ENCODE measurements at places on chromosomes 3 and 15.

GRCh38 chr3:194384156-194384555 lies 14.6 kb upstream of the LRRC15 start:
- no peak for DNase-seq

GRCh38 chr3:89742546-89742945 lies 635.1 kb downstream of the EPHA3 start:
- DNase-seq = no peak

DNA sequence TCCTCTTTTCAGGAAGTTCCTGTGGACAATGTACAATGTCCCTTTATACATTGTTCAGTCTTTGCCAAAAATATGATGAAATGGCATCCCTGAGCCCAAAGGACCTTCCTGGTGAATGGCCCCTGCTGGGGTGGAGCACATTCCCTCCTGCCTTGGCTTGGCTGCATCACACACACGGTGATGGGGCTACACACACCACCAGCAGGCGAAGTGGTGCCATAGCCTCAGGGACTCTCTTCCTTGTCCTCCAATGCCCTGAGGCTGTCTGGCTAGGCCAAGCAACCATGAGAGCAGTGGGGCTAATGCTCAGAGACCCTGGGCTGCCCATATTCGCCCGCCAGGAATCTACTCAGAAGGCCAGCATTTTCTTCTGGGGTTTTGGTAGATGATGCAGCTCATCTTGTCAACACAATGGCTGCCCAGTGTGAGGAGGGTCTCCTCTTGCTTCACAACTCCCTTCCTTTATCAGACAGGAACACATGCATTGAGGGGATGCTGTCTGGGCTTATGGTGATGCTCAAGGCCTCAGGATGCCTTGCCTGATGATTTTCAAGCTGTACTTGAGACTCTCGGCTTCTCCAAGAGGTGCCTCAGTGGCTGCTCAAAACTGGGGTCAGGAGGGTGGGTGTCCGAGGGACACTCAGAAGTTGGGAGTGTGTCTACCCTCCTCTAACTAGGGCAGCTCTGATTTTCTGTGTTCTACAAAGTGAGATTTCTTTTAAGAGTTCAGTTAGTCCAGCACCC lies 40.9 kb upstream of the EPHB1 start:
- DNase-seq = no peak

- no peak for DNase-seq
Observed at GRCh38 chr15:62958528-62959363, 83.8 kb upstream of the TPM1 start.

DNA sequence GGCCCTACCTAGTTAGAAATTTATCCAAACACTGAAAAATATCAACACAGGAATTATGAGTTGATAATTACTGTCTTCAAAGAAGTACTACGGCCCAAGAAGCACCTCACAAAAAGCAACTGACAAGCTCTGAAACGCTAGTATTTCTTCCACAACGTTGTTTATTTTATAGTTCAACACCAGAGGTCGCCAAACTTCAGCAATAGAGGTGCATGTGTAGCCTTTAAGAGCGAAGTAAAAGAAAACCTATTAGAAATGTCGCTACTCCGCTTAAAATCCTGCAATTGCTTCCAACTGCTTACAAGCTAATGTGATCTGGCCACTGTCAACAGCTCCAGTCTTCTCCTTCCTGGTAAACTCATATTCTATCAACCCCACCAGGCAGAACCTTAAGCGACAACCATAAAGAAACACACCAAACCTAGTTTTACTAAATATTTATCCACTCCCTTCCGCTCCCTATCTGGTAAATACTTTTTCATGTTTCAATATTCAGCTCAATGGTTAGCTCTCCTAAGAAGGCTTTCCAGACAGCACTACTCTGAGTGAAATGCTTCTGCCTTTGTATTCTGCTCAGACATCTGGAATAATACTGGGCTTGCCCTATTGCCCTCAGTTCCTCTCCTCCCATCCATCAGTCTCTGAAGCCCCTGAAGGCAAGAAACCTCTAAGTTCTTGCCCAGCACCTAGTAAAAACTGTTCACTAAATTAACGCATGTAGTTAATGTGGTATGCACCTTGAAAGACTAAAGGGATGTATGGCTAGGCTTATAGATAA lies 110.2 kb downstream of the NR1I2 start:
- no peak for DNase-seq

DNA sequence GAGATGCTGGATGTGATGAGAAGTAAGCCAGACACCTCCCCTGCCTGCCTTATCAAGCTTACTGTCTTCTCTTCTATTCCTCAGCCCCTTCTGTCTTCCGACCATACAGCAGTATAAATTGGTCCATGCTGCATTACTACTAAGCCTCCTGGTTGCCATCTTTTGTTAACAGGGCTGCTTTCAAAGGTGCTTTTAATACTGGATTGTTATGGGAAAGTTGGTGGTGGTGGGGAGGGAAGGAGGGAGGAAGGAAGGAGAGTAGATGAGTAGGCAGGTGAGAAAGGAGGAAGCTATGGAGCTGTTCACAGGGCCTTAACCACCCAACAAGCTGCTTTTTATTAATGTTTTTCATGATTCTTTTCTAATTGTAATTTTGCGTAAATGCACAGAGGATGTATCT lies 114.9 kb downstream of the SLC25A26 start:
- no peak for DNase-seq

GRCh38 chr3:37590328-37591079 lies 271.2 kb upstream of the CTDSPL start:
- no peak for DNase-seq

DNA sequence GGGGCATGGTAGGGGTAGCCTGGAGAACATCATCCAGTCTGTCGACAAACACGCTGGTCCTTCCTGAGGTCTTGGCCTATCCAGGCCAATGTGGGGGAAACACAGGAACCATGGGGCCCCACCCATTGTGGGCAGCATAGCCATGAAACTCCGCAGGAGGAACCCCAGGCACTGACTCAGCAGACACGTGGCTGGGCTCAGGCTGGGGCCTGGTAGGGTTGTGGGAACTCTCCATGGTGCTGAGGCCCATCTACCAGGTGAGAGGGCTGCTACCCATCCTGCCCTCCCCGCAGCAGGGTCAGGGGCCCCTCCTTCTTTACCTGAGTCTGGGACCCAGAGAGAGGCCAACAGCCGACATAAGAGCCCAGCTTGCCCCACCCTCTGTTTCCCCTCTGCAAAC lies 22.6 kb upstream of the CACNA2D2 start:
- peak; percentile 13 for DNase-seq

GRCh38 chr3:150344079-150344759 lies 63.9 kb upstream of the TSC22D2 start:
- DNase-seq = no peak

- DNase-seq = no peak
Observed at GRCh38 chr15:99071091-99071680, 33.7 kb upstream of the SYNM start.

GRCh38 chr3:17088602-17089313 lies 204.0 kb downstream of the PLCL2 start:
- DNase-seq = no peak

DNA sequence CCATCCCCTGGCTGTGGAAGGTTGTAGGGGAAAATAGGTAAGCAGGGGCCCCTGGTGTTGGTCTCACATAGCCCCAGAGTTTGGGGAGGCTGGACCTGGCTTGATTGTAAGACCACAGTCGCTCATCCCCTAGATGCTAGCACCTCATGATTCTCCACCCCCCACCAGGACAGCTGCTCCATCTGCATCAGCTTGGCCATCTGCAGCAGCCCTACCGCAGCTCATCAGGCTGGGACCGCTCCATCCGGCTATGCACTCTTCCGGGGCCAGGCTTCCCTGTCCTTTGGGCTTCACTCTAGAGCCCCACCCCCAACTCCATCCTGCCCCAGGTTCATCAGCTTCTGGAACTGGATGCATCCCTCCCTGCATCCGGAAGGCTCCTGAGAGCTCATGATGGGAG lies 12.6 kb downstream of the SCN5A start:
- DNase-seq = no peak

DNA sequence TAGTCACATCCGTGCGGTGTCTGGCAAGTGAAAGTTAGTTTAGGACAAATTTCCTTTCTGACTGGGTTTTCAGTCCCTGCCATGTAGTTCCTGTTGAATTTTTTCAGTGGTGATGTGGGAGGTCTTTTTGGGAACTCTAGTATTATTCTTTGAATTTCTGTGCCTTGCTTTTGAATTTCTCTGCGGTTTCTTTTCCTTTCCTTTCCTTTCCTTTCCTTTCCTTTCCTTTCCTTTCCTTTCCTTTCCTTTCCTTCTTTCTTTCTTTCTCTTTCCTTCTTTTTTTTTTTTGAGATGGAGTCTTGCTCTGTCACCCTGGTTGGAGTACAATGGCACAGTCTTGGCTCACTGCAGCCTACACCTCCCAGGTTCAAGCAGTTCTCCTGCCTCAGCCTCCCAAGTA lies 88.2 kb downstream of the CGNL1 start:
- no peak for DNase-seq

- no peak for DNase-seq
Observed at GRCh38 chr3:180594631-180595558, 7.1 kb upstream of the TTC14 start.

- no peak for DNase-seq
Observed at GRCh38 chr3:50642382-50642781, 25.4 kb downstream of the MAPKAPK3 start.

DNA sequence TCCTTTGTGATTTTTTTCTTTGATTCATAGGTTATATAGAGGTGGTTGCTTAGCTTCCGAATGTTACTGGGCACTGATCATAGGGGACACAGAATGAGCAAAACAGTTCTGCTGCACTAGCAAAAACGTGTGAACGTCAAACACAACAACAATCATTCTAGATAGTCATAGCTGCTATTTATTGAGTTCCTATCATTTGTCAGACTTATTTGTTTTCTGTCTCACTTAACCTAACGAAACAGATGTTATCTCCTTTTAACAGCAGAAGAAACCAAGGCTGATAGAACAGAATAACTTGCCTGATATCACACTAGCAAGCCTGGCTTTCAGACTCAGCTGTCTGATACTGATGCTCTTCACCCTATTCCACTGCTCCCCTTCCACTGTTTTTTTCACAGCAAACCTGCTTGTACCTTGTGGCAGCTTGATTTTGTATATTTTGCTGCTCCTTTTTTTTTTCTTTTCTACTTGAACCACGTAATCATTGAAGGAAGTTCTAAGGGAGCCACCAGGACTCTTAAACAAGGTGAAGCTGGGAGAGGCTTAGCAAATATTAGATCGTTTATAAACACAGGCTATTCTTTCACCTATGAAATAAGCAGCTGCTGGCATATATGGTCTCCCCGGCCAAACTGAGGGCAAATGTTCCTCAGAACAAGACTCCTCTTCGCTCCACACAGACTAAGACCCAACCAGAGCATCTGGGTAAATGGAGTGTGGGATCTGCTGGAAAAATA lies 78.8 kb downstream of the MCF2L2 start:
- no peak for DNase-seq

- DNase-seq = no peak
Observed at GRCh38 chr3:140015741-140016140, 80.8 kb downstream of the CLSTN2 start.

GRCh38 chr3:160343132-160343531 lies 55.9 kb downstream of the IFT80 start:
- no peak for DNase-seq

- no peak for DNase-seq
Observed at GRCh38 chr3:111763001-111763471, 96.0 kb upstream of the PHLDB2 start.

DNA sequence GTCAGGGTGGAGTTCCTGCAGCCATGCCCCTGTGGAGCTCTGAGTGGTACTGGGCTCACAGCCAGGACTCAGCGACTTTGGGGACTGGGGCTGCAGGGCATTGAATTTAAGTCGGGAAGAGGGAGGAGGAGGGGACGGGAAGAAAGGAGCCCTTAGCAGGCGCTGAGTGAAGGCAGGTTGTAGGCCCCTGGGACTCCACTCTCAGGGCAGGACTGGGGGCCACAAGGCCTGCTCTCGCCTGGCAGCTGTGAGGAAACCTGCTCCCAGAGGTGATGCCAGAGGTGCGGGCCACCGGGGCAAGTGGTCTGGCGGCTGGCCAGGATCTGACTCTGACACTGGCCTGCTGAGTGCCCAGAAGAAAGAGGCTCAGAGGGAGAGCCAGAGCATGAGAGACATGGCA lies 73.5 kb downstream of the EPHB3 start:
- no peak for DNase-seq

- peak; percentile 49 for DNase-seq
Observed at GRCh38 chr15:80173022-80173759, 20.4 kb downstream of the FAH start.
